CD4-positive, alpha-beta T cell treated with Interleukin-12 subunit alpha and Interleukin-12 subunit beta, for 1 hour (primary cell): ENCODE measurements at places on chromosomes 2 and 18.

DNA sequence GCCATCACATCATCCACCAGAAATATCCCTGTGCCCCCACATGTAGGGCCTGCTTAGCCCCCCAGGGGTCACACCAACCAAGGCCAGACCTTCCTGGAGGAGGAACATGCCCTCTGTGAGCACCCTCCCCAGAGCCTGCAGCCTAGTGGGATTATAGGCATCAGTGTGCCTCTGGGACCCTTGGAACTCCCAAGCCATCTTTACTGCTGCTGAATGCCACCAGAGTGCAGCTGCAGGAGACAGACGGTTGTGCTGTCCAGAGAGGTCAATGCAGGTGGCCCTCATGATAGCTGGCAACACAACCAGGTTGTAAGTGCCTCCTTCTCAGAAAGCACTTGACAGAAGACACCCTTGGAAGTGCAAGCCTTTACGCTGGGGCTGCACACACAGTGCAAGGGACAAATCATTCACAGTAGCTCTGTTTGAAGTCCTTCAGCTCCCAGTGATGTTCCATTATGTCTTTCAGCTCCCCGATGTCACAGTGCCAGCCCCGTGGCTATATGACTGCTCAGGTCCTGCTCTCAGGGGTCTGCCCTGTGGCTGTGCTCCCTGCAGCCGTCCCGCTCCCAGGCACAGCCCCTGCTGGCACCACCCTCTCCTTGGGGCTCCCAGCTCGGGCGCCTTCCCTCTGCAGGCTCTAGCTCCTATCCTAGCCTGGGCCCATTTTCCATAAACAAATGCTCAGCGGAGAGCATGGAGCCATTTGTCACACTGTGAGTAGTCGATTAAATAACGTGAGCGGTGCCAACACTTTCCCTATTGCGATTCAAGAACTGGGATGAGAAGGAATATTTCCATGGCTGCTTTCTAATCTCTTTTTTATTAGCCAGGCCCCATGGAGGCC, 65.1 kb downstream of the EDAR start:
- no peak for DNase-seq

DNA sequence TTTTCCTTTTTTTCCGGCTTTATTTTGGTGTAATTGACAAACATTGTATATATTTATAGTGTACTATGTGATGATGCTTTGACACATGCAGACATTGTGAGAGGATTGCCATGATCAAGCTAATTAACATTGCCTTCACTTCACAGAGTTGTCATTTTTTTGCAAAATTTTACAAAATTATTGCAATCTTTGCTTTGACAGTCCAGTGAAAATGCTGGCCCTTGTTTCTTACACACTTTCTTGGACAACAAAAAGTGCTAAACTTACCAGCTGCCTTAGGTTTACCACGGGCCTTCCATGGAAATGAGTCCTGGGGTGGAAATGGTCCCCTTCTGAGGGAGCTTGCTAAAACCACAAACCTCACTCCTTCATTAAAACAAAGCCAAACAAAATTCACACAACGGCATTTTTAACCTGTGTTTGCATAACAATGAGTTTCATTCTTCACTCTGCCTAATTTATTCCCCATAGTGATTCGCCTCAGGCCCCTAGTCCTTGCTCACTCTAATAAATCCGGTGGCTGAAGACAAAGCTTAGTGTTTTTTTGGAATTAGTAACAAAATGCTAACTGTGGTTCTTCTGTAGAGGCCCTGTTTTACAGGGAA, 32.2 kb downstream of the LINC00305 start:
- DNase-seq = no peak

GRCh38 chr2:39523308-39524044, 86.4 kb upstream of the MAP4K3 start:
- DNase-seq = no peak

- no peak for DNase-seq
These were observed 634 bp upstream of the CNDP1 start for GRCh38 chr18:74533666-74534065.

DNA sequence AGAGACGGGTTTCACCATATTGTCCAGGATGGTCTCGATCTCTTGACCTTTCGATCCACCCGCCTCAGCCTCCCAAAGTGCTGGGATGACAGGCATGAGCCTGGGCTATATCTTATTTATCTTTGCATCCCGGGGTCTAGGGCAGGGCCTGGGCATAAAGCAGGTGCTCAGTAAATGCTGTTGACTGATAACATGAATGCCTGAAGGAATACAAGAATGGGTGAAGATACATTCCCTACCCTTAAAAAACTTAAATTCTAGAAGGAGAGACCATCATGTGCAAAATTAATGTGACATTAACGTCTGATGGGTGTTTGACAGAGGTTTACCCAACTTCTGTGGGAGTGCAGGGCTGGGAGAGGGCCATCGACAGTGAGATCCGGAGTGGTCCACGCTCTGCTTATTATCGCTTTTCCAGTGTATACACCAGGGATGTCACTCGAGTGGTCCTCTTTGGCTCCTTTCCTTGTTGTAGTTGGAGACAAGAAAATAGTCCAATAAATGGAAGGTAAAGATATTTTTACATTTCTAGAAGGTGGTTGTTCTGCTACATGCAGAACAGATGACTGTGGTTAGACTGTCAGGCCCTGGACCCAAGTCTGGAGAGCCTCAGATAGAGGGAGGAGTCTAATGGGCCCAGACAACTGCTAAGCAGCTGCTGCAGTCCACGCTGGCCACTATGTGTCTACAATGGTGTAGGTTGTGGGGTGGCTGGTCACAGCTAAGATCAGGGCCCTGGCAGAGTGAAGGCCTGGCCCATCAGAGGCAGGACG, 131.7 kb downstream of the MYCN start:
- no peak for DNase-seq

GRCh38 chr2:100302585-100302892, 19.8 kb downstream of the LONRF2 start:
- no peak for DNase-seq

DNA sequence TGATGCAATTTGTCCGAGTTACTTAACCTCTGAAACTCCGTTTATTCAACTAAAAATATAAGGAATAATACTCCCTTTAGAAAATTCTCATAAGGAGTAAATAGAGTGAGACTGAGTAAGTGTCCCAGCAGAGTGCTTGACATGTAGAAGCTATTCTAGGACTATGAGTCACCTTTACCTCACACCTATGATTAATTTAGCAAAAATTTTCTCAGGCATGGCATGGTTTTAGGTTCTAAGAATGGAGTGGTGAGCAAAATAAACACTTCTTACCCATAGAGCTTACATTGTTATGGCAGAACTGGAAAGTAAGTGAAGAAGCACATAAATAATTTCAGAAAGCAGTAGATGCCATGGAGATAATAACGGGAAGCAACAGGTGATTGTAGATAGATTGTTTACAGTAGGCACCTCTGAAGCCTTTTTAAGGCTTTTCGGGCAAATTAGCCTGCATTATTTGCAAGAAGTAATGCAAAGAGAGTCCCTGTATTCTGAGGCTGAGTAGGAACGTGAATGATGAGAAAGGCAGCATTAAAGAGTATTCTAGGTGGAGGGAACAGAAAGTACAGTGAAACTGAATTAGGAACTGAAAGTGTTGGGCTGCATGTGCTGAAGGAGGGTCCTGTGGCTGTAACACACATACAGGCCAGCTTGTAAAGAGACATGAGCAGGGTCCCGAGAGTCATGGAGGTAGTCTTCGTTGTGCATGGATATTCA, 209.2 kb downstream of the ZNF407 start:
- DNase-seq = no peak

DNA sequence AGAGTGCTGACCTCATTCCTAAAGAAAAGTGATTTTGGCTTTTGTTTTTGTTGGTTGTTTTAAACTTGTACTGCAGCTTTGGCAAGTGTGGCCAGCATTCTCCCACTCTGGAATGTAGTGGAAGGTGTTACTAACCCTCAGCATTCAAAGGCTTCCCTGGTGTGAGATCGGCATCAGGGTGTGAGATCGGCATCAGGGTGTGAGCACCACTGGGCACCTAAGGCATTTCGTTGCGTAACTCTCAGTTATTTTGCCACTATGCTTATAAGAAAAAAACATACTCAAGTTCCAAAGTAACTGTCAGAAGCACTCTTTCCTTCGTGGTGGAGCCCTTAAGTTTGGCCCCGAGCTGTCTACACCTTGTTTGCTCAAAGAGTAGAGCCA, 1.7 kb downstream of the CYBRD1 start:
- no peak for DNase-seq

DNA sequence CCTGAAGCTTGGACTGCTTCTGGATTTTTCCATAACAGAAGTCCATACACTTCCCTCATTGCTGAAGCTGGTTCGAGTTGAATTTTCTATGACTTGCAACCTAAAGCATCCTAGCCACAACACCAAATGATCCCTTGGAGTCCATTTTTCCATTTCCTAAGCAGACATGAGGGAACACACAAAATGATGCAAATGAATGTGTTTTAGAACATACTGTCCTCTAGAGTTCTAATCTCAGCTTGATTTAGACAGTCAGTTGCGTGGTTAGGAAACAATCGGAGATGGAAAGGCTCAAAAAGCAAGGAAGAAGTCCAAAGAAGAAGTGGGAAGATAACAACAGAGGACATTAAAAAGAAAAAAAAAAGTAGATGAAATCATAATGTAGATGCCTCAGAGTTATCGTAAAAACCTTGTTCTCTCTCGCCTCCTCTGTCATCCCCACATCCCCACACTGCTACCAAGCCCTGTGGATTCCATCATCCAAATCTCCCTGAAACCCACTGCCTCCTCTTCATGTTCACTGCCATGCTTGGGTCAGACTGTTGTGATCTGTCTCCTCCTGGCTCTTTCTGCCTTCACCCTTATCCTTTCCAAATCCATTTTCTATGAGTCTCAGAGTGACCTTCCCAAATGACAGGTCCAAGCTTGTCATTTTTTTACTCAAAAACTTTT, 58.4 kb downstream of the TMEM247 start:
- DNase-seq = no peak

DNA sequence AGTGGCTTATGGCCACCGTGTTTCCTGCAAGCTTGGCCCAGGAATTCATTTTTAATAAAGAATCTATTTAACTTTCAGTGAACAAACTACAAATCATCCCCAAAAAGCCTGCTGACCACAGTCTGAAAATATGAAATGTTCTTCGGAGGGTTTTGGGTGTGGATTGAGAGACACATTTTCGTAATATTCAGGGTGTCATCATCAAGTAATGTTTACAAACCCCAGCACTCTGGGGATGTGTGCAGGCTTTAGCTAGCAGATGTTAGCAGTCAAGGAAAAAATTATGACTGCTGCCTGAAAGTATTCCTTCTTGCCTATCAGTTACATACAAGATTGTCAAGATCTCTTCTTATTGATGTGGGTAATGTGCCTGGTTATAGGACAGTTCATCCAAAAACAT, 143.9 kb upstream of the FN1 start:
- DNase-seq = no peak
